ENCODE measurements at places on chromosomes 2 and 18. TPM values are rescaled to one million over a fixed set of nuclear protein-coding genes. Genes with fewer than 3 reads are reported as not detected.

SOCS6 gene
- total RNA-seq, result 43.9 TPM

CHAC2 gene
- 5.1 TPM for total RNA-seq

SAG gene
- total RNA-seq, result not detected

SLC11A1 gene
- 1.4 TPM for total RNA-seq

RAB27B gene
- total RNA-seq, result 33.5 TPM

ST8SIA3 gene
- not detected for total RNA-seq

SERPINB12 gene
- total RNA-seq, result 0.48 TPM

IAH1 gene
- total RNA-seq, result 78.9 TPM

All from tracheal epithelial cell (primary cell).